Spinal cord (tissue), 10 donors: ENCODE measurements at places on chromosomes 5 and 9. TPM values are rescaled to one million over a fixed set of nuclear protein-coding genes. Genes with fewer than 3 reads are reported as not detected.

IL6ST gene
- polyA plus RNA-seq = 49.9 TPM

RAB3C gene
- 77.6 TPM for polyA plus RNA-seq

PFN3 gene
- polyA plus RNA-seq = 1.00 TPM

ARL10 gene
- polyA plus RNA-seq = 39.3 TPM

C1QTNF3 gene
- polyA plus RNA-seq = 31.6 TPM

AJM1 gene
- polyA plus RNA-seq = 19.3 TPM
